ENCODE measurements at places on chromosomes 6 and 20.

- DNase-seq, result no peak
These were observed 199.2 kb downstream of the BMP2 start for GRCh38 chr20:6966721-6967120.

- DNase-seq, result no peak
These were observed 177.0 kb upstream of the MMS22L start for GRCh38 chr6:97459986-97460385.

DNA sequence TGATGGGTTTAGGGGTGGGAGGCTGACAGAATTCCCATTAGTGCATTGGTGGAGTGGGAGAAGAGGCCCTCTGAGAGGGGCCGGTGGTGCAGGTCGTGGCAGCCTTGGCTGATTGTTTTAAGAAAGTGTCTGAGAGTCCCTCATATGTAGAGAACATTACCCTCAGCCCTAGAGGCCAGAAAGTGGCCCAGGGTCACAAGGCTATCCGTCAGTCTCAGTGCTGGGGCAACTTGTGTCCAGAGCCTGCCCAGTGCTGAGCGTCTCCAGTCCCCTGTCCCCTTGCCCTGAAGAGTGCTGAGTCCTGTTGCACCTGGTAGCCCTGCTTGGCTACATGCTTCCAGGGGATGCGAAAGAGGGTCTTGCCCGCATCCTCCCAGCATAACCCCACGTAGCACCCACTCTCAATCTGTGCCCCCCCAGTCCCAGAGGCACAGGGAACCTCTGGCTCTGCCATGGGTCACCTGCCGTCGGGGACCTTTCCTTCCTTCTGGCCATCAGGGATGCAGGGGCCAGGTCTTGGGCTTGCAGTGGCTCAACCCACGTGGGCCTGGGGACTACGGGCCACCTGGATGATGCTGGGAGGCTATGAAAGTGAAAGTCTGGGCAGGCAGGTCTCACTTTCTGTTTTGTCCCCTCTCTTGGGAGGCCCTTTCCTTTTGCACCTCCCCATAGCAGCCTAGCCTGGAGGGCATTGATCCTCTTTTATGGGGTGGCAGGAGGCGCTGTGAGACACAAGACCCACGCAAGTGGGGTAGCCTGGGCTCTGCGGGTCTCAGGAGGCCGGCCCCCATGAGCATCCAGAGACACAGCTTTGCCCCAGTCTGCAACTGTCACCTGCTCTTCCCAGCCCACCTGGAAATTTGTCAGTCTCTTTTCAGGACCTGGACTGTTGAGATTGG, 12.2 kb downstream of the DUSP15 start:
- DNase-seq, result no peak

- no peak for DNase-seq
These were observed 422 bp downstream of the NCR3 start for GRCh38 chr6:31592396-31592771.

GRCh38 chr6:170032197-170032596, 258.7 kb downstream of the DLL1 start:
- no peak for DNase-seq

- peak; percentile 97 for DNase-seq
These were observed 6.7 kb upstream of the DDR1 start for GRCh38 chr6:30877419-30878262.

- DNase-seq, result no peak
These were observed 91.9 kb upstream of the TSHZ2 start for GRCh38 chr20:52880259-52880658.

GRCh38 chr6:3415082-3415453, 41.8 kb downstream of the SLC22A23 start:
- DNase-seq, result no peak

- DNase-seq, result no peak
These were observed 3.7 kb upstream of the SMAP1 start for GRCh38 chr6:70663881-70664466.

DNA sequence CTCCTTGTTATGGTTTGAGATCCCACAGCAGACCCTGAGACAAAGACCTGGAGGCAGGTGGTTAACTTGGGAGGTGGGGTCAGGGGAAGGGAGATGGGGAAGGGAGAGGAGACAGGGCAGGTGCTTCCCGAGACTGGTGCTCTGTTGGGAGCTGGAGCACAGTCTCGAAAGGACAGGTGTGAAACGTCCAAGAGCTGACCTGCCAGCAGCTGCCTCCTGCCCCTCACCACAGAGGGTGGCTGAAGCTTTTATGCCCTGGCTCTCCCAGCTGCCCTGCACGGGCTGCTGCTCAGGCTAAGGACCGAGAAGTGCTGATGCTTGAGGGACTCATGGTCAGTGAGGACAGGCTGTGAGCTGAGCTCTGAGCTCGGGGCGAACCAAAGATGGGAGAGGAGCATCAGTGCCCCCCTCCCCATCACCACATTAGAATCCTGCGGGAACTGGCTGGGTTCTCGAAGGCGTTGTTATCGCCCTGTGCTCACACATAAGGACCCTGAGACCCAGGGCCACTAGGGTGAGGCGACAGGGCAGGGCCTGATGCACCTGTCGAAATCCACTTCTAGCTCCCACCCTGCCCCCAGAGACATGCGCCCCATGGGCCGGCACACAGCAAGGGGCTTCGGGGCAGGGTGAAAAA, 25.3 kb upstream of the CD93 start:
- DNase-seq, result no peak

DNA sequence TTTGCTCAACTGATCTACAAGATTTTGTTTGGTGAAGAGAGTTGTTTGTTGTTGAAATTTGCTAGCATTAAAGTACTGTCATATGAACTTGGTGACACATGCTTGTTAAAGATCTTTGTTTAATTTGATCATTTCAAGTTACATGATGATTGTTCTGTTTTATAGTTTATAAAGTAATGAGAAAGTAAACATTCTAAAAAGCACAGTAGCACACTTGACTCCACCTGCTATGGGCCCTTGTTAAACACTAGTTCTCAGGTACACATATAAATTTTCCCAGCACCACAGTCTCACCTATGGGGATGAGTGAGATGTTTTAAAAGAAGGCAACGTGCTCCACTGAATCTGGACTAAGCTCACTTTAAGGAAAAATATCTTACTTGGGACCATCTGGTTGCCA, 14.1 kb downstream of the MCHR2 start:
- DNase-seq, result no peak

DNA sequence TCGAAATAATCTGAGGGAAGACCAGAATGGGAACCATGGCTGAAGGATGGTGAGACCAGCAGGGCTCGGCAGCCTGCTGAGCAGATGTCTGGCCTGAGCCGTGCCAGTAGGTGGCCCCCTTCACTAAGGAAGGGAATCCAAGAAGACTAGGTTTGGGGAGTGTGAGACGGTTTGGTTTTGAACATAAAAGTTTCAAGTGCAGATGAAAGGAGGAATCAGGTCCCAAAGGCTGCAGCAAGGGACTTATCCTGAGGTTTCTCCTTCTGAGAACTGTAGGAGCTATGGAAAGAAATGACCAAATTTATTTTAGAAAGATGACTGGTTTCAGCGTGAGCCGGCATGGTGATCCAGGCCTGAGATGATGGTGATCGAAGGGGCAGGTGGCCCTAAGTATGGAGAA, 4.6 kb upstream of the OSER1 start:
- peak; percentile 84 for DNase-seq

GRCh38 chr6:157054531-157054979, 268.8 kb downstream of the TMEM242 start:
- no peak for DNase-seq

GRCh38 chr20:3102575-3103368, 18.2 kb upstream of the AVP start:
- no peak for DNase-seq

DNA sequence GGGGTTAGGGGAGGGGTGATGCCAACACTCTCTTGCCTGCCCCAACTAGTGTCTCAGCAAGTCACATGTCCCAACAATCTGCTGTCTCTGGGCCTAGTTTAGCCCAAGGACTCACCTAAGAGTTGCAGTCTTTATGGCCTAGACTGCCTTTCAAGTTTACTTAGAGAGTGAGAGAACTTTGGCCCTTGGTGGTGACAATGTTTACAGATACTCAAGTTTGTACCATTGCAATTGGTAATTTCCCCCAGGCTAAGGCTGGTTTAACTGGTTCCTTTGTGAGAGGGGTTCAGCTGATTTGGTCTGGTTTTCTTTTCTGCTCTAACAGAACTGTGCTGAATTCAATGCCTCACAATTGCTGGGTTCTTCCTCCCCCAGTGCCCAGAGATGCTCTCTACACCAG, 1279.9 kb upstream of the EYS start:
- no peak for DNase-seq
